ENCODE measurements at places on chromosomes 3 and 15.

DNA sequence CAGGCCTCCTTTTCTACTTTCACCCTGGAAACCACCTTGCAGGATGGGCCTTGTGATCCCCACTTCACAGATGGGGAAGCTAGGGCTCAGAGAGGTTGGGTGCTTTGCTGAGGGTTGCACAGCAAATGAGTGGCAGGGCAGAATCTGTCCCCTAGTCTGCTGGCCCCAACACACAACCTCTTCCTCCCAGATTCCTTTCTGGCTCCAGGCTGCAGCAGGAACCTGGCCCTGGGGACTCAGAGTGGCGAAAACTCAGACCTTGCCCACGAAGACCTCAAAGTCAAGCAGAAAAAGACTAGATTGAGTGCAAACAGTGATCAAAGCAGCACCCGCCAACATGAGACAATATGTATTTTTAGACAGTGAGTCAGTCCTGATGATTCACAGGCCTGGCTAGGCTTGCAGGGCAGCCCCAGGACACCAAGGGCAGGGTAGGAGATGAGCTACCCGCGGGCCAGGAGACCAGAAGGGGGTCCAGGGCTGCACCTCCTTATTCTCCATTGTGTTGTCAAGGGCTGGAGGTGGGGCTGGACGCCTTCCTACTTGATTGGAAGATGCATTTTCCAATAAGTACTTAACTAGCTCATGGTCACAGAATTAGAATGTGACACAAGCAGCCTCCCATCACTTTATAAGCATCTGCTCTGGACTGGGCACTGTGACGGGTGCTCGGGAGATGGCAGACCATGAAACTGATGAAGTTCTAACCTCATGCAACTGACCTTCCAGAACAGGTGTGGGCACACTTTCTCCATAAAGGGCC lies 23.9 kb downstream of the GOLGA6L2 start:
- no peaks in the 10 kb centered on the region for H3K27me3 ChIP-seq
- no peak overlapping the region for H3K27ac ChIP-seq
- DNase-seq, result no peak
- H3K36me3 ChIP-seq, result no peaks in the 10 kb centered on the region

- H3K27ac ChIP-seq, result no peak overlapping the region
- no peak for DNase-seq
- no peak overlapping the region for H3K4me3 ChIP-seq
- no peaks in the 10 kb centered on the region for H3K27me3 ChIP-seq
- peaks cover 10% of the 10 kb centered on the region for H3K4me1 ChIP-seq
- H3K36me3 ChIP-seq, result no peaks in the 10 kb centered on the region
Measured at GRCh38 chr3:107699682-107700081, 176.9 kb downstream of the BBX start.

DNA sequence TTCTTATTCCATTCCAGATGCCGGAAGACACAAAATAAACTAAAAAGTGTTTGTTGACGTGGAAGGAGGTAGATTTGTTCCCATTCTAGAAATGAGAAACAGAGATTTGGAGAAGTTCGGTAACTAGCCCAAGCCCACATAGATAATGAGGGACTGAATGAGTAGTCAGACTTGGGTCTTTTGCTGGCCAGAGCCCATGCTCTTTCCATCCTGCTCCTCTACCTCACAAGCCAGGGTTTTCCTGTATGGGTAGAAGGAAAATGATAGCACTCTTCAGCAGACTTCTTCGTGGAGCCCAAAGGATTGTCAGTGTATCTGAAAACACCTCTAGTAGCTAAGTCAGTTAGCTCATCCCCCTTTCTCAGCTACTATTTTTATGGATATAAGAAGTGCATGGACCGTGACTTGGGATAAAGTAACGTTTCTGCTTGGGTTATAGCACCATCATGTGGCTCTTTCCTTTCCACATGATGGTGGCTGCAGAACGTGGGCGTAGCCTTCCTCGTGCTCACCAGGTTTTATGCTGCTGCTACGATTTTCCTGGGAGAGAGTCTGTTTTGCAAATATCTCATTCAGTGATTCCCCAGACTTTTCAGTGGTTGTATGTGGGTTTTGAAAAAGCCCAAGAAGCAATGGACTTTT lies 84.6 kb downstream of the DGKG start:
- no peaks in the 10 kb centered on the region for H3K27me3 ChIP-seq
- no peaks in the 10 kb centered on the region for H3K36me3 ChIP-seq
- no peak overlapping the region for H3K27ac ChIP-seq
- H3K4me3 ChIP-seq, result no peak overlapping the region
- H3K4me1 ChIP-seq, result no peaks in the 10 kb centered on the region

DNA sequence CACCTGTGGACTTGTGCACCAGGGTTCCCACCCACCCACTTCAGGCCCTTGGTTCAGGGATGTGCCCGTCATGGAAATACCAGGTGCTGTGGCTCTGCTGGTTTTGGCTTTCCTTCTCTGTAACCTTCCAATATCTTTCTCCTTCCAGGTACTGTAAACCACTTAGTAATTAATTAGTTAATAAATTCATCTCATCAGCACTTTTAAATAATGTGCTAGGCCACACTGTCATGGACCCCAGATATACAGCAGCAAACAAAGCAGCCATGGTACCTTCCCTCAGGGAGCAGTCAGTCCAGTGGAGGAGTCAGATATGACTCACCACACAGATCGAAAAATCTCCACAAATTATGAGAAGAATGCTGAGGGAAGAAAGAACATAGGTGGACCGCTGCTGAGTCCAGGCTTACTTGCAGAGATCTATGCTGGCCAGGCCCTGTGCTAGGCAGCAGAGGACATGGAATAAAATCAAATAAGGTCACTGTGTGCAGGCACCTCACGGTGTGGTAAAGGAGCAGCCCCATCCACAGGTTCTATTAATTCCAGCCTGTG lies 6.8 kb upstream of the GATA2 start:
- peaks cover 88% of the 10 kb centered on the region for H3K27me3 ChIP-seq
- no peak overlapping the region for H3K27ac ChIP-seq
- H3K36me3 ChIP-seq, result no peaks in the 10 kb centered on the region
- H3K4me3 ChIP-seq, result no peak overlapping the region

GRCh38 chr3:104458657-104459056 lies 908.1 kb upstream of the ALCAM start:
- no peak overlapping the region for H3K4me3 ChIP-seq
- no peaks in the 10 kb centered on the region for H3K36me3 ChIP-seq
- DNase-seq, result no peak
- H3K4me1 ChIP-seq, result no peaks in the 10 kb centered on the region

DNA sequence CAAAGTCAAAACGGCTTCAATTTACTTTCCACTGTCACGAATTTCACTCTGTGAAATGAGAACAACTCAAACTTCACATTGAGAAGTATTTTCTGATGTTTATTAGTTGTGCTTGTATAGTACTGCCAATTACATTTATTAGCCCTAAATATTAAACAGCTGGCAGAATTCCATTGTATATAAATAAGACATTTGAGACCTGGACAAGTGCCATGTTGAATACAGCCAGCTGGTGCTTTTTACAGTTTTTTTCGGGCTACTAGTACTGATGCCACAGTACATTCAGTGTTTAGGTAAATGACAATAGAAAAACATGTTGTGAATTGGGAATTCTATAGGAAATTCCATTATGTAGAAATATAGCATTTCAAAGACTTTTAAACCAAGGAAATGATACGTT lies 79.0 kb downstream of the EPHA3 start:
- DNase-seq, result no peak
- H3K4me3 ChIP-seq, result no peak overlapping the region
- H3K36me3 ChIP-seq, result no peaks in the 10 kb centered on the region
- H3K27me3 ChIP-seq, result no peaks in the 10 kb centered on the region

DNA sequence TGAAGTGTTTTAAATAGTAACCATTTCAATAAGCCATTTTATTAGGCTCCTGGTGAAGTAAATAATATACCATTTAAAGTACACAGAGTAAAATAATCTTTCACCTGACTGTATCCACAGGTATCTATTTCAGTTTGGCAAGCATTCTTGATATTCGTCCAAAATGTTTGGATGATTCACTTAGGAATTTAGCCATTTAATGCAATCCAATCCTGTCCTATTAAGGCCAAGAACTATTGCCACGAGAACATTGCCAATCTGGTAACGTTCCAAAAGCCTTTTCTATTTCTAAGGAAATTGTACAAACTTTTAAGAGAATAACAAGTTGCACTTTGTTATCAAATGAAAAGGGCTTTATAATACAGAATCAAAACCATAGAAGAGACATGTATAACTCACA lies 209.8 kb upstream of the THRB start:
- no peak overlapping the region for H3K4me3 ChIP-seq
- no peaks in the 10 kb centered on the region for H3K36me3 ChIP-seq
- H3K4me1 ChIP-seq, result no peaks in the 10 kb centered on the region
- no peak overlapping the region for H3K27ac ChIP-seq
- no peaks in the 10 kb centered on the region for H3K27me3 ChIP-seq

Data from neuronal stem cell (in vitro differentiated cells).